HepG2 (cell line): ENCODE measurements at places on chromosomes 7 and 10. TPM values are rescaled to one million over a fixed set of nuclear protein-coding genes. Genes with fewer than 3 reads are reported as not detected.

The WDR91 gene
- 11.6 and 13.7 TPM in 2 replicates for polyA plus RNA-seq

The CALN1 gene
- polyA plus RNA-seq: 0.01 TPM in 1 of 2 replicates, not detected in the other

The TRIM50 gene
- polyA plus RNA-seq: 4.2 and 5.4 TPM in 2 replicates

The MMD2 gene
- not detected in 2 replicates for polyA plus RNA-seq

The FAM131B gene
- polyA plus RNA-seq: not detected in 2 replicates

The CC2D2B gene
- not detected in 2 replicates for polyA plus RNA-seq

The CCDC136 gene
- polyA plus RNA-seq: 0.38 and 0.47 TPM in 2 replicates

The PRSS37 gene
- not detected in 2 replicates for polyA plus RNA-seq

DNA sequence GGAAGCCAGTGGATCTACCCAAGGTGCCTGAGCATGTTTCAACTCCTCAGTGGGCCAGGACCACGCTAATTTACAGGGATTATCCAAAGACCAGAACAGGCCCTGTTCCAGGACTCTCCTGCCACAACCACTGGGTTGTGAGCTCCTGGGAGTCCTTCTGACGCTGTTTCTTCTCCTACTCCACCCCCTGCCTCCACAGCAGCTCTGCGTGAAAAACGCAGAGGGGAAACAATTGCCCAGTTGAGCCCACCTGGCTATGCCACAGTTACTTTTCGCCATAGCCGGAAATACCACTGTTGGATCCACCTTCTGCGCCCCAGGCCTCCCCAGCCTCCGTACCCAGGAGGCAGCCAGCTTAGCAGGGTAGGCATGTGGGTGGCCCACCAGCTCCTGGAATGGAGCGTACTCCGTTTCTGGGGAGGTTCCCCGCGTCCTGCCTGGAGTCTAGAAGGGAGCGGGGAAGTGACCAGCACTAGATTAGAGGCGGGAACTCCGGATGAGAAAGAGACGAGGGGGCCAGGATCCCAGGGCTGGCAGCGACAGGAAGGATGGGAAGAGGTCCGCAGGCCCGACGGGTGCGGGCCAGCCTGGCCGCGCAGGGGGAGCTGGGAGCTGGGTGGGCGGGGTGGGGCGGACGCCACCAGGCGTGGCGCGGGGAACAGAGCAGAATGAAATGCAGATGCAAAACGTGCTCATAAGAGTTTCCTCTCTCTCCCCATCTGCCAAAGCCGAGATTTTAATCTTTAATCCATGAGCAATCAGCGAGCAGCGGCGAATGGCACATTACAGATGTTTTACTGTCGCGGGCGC, 32.1 kb upstream of the PAX2 start:
- no peak for DNase-seq

DNA sequence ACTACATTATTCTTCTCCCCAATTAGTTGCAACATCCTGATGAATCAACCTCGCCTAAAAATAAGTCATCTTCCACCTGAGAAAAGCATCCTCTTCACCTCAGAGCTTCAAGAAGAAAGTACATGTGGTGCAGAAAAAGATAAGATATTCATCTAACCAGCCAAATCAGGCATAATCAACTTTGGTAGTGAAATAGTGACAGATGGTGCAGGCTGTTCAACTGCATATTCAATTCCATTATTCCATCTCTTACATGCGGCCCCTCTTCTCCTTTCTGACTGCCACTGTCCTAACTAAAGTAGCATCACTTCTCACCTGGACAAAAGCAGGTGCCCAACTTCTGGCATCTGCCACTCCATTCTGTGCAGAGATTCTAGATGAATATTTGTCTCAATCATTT, 148.4 kb upstream of the STEAP1 start:
- no peak for DNase-seq

DNA sequence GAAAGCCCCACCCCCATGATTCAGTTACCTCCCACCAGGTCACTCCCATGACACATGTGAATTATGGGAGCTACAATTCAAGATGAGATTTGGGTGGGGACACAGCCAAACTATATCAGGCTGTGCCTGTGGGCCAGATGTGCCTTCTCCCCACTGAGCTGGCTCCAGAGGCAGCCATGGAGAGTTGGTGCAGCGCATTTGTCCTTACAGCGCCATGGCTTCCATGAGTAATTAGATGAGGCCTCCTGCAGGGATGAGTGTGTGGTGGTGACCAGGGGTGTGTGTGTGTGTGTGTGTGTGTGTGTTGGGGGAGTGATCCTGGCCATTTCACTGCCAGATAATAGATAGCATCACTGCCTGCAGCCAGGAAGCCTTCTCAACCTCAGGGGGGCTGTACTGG, 94.6 kb downstream of the FANK1 start:
- DNase-seq: no peak

DNA sequence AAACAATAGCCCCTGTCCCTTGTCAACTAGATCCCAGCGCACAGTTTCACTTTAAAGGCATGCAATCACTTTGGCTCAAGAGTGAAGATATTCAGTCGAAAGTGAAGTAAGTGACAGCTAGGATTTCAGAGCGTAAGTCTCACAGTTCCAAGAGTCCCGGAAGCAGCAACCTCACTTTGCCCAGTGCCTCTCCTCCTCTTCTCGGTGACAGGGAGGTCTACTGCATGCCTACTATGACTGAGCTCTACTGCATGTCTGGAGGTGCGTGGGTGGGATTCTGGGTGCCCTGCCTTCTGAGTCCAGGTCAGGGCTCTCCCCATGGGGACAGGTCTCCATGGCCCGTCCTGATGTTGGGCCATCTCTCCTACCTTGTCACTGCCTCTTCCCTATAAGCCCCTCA, 17.0 kb downstream of the PRKCQ start:
- DNase-seq: no peak

GRCh38 chr7:32170838-32171237, 100.6 kb upstream of the PDE1C start:
- DNase-seq: no peak

DNA sequence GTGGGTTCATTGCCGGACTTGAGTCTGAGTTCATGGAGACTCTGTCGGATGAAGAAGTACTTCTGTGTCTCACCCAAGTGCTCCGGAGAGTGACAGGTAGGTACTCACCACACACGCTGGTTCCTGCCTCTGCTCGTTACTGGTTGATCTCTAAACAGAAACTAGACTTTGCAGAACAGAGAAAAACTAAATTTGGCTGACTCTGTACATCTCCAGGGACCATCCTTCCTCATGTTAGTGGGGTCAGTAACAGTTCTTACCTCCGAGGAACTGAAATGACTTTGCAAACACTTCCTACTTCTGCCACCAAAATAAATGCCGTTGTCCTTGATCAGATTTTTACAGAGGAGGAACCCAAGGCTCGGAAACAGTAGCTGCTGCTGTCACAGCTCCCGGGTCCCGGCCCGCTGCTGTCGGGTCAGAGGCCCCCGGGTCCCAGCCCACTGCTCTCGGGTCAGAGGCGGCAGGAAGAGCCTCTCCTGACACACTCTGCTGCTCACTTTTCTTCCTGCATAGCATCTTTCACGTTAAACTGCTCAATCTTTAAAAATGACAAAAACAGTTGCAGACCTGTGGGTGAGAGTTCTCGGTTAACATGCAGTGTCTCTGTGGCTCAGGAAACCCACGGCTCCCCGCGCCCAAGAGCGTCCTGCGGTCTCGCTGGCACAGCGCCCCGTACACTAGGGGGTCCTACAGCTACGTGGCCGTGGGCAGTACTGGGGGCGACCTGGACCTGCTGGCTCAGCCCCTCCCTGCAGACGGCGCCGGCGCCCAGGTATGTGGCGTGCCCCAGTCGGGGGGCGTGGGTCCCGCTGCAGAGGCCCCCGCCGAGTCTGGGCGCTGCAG, 4.8 kb upstream of the MTG1 start:
- no peak for DNase-seq
